ENCODE measurements at places on chromosomes 2 and 18. TPM values are rescaled to one million over a fixed set of nuclear protein-coding genes. Genes with fewer than 3 reads are reported as not detected.

The ALLC gene
- total RNA-seq, result not detected

The AP1S3 gene
- 9.6 TPM for total RNA-seq

The LRP1B gene
- 0.12 TPM for total RNA-seq

The FAM237A gene
- total RNA-seq, result not detected

The SH2D6 gene
- total RNA-seq, result not detected

All from smooth muscle cell of the coronary artery (primary cell).